ENCODE measurements at places on chromosomes 7 and 10.
A peak's percentile ranks its signal among the peaks of the same experiment; 100 is the strongest.

DNA sequence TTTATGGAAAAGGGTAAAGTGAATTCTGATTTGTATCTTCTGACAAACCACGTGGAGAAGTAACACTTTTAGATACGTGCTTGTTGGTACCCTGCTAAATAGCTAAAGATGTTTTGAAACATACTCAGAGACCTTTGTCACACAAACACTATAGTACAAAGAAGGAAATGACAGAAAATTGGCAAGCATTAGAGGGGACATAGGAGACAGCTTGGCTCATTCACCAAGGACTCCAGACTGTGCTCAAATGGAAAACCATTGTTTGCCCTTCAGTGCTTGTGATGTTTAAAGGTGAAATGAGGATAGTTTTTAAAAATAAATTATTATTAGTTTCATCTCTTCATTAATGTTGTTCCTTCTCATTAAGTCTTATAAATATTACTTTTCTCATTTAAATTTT, 34.0 kb upstream of the CD36 start:
- DNase-seq, result no peak

DNA sequence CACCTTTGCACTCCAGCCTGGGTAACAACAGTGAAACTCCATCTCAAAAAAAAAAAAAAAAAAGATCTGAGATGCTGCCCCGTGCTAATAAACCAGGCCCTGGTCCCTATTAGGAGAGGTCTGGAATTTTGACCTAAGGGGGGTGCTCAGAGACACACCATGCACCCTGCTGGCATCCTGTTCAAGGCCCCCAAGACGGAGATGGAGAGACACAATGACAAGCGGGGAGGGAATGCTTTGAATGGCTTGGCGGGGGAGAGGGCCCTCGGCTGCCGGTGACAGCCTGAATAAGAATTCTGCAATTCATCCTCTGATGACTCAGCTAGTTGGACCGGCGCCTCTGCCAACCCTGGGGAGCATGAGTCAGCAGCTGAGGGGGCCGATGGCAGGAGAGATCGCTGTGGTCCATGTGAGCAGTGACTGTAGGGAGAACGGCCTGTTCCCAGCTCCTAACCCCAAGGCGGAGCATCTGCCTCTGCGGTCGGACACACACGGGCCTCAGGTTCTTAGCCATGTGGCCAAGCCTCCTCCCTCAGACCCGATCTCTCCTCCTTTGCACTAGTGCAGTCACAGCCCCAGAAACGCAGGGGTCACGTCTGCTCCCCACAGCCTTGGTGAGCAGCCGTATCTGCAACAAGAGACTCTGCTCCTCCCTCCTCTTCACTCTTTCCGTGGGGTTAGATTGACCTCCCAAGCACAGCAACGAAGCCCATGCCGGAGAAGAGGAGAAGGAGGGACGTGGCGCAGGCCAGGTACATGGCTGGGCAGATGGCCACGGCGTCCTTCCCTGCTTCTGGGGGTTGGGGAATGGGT, 14.9 kb downstream of the TRIM56 start:
- peak; percentile 96 for DNase-seq

DNA sequence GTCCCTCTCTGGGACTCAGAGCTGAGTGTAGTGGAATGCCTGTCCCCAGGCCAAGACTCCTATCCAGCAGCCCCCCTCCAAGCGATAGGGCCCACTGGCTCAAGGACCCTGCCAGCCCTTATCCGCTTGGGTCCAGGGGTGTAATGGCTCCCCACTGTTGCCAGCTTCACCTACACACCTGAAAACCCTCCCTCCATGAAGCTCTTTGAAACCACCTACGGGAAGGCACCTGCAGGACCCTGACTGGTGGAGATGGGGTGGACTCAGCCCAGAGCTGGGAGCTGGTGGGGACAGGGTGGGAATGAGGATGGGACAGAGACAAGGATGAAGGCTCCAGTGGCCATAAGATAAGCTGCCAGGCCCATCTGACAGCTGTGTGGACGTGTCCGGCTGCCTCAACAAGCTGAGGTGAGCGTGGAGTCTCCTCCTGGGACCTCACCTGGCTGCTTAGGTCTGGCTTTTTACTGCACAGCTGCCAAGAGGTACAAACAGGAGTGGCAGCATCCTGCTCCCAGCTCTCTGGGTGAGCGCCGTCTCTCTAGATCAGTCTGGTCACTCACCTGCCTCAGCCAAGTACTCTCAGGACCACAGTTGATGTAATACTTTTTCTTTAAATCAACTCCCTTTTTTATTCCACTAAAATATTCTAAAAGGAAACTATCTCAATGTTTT, 41.9 kb downstream of the DRGX start:
- DNase-seq, result no peak

- DNase-seq, result no peak
Observed at GRCh38 chr10:102949916-102950315, 31.8 kb downstream of the CNNM2 start.

- DNase-seq, result no peak
Observed at GRCh38 chr10:125772864-125773180, 2.8 kb downstream of the MMP21 start.

- DNase-seq, result no peak
Observed at GRCh38 chr7:156141941-156142340, 329.7 kb upstream of the SHH start.

DNA sequence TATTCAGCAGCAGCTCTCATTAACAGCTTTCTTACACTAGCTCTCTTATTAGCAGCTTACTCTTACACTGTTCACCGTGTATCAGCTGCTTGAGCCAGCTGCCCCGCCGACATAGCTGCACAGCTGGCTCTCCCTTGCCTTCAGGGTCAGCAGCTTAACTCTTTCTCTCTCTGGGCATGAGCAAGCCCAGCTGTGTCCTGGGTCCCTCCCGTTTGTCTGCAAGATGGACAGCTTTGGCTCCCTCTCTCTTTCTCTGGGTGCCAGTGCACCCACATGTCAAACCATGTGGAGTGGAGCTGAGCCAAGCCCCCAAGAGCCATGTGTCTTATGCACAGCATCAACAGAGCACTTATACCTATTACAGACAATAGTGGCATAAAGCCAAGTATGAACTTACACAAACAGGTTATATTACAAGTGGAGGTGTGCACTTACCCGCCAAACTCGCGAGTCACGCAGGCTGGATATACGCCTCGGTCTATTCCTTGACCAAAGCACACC, 35.7 kb upstream of the MTPAP start:
- peak; percentile 66 for DNase-seq

- DNase-seq, result no peak
Observed at GRCh38 chr7:54906963-54907362, 111.9 kb upstream of the EGFR start.

GRCh38 chr10:45997994-45998763, 25.9 kb downstream of the TIMM23 start:
- DNase-seq, result no peak

- DNase-seq, result no peak
Observed at GRCh38 chr10:17209881-17210280, 8.4 kb upstream of the TRDMT1 start.

GRCh38 chr7:143456992-143457793, 13.9 kb downstream of the TAS2R60 start:
- DNase-seq, result no peak

DNA sequence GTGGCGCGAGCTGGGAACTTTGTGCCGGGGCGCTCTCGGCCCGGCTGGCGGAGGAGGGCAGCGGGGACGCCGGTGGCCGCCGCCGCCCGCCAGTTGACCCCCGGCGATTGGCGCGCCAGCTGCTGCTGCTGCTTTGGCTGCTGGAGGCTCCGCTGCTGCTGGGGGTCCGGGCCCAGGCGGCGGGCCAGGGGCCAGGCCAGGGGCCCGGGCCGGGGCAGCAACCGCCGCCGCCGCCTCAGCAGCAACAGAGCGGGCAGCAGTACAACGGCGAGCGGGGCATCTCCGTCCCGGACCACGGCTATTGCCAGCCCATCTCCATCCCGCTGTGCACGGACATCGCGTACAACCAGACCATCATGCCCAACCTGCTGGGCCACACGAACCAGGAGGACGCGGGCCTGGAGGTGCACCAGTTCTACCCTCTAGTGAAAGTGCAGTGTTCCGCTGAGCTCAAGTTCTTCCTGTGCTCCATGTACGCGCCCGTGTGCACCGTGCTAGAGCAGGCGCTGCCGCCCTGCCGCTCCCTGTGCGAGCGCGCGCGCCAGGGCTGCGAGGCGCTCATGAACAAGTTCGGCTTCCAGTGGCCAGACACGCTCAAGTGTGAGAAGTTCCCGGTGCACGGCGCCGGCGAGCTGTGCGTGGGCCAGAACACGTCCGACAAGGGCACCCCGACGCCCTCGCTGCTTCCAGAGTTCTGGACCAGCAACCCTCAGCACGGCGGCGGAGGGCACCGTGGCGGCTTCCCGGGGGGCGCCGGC, 870 bp downstream of the FZD1 start:
- peak; percentile 65 for DNase-seq

- no peak for DNase-seq
Observed at GRCh38 chr7:82534684-82535083, 91.1 kb upstream of the CACNA2D1 start.

GRCh38 chr7:90404777-90405176, 1.5 kb downstream of the CLDN12 start:
- no peak for DNase-seq

GRCh38 chr10:22434521-22434920, 89.2 kb downstream of the SPAG6 start:
- DNase-seq, result no peak

- DNase-seq, result no peak
Observed at GRCh38 chr7:103686763-103687162, 240.8 kb upstream of the SLC26A5 start.

DNA sequence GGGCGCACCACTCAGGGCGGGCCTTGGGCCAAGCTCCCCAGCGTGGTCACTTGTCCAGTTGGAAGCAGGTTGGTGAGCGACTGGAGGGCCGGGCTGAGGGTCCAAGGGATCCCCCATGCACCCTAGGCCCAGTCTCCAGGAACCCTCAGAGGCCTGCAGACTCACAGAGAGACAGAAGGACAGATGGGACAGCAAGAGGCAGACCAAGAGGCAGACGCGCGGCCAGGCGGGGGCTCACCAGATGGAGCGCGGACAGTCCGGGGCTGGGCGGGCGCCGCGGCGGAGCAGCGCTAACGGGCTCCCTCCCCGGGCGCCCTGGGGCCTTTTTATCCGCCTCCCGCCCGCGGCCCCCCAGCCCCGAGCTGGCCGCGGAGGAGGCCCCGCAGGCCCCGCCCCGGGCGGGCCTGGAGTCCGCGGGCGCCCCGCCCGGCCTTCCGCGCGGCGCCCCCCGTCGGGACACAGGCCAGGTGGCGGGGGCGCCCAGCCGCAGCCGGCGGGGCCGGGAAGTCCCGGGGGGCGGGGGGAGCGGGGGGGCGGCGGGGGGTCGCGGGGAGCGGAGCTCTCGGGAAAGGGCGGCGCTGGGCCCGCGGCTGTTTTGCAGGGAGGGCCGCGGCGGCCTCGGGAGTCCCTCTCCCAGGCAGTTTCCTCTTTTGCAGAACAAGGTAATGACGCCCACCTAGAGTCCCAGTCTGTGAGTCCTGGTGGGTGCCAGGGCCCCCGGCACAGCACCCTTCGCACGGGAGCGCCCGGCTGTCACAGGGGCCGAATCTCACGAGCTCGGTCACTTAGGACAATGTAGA, at the start of gene LOXL4:
LOXL4 (minus strand) TSS at position 301 of the 800 bp plus-strand sequence. CDS start 5,175 bp downstream, outside the sequence.
- no peak for DNase-seq

DNA sequence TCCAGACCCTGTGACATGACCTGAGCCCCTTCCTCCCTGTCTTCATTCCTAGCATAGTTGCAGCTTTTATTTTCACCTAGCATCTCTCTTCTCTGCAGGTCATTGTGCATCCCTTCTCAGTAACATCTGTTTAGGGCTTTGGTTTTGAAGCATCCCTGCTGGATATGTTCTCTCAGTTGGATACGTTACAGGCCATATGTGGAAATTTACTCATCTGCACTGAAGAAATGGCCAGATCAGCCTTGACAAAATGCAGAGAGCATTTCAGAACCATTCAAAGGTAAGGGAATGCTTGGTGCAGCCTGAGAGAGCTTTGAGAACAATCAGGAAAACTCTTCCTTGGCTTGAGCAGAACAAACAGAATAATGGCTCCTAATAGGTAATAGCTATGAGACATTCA, 647.0 kb downstream of the KCNMA1 start:
- DNase-seq, result no peak

GRCh38 chr7:7118822-7119221, 63.5 kb upstream of the C1GALT1 start:
- no peak for DNase-seq

GRCh38 chr7:41977151-41977651, 259.8 kb downstream of the GLI3 start:
- DNase-seq, result peak; percentile 17

- no peak for DNase-seq
Observed at GRCh38 chr7:79377097-79377496, 76.4 kb downstream of the MAGI2 start.

- DNase-seq, result no peak
Observed at GRCh38 chr10:72487521-72487920, 132.8 kb upstream of the DNAJB12 start.
